ENCODE measurements at places on chromosomes 11 and 22.

GRCh38 chr11:128422576-128423370, 164.6 kb downstream of the ETS1 start:
- no peak for DNase-seq

- no peak for DNase-seq
Measured at GRCh38 chr11:10728154-10728553, 22.9 kb upstream of the CTR9 start.

DNA sequence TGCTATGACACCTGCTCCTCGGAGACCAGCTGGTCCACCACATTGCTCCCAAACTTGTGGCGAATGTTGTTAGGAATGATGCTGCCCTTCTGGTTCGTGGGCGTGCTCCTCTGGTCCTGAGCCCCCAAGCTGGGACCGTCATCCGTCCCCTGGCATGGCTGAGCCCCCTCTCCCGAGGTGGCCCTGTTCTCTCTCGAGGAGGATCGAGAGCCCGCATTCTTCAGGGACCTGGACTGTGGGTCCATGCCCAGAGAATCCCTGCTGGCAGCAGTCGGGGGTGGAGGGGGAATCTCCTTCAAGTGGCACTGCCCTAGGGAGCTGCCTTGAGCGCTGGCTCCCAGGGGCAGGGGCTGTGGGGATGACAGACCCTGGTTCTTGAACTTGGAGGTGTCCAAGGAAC, 17.4 kb downstream of the TST start:
- DNase-seq, result no peak

- DNase-seq, result no peak
Measured at GRCh38 chr11:18347471-18348125, 25.2 kb downstream of the GTF2H1 start.

DNA sequence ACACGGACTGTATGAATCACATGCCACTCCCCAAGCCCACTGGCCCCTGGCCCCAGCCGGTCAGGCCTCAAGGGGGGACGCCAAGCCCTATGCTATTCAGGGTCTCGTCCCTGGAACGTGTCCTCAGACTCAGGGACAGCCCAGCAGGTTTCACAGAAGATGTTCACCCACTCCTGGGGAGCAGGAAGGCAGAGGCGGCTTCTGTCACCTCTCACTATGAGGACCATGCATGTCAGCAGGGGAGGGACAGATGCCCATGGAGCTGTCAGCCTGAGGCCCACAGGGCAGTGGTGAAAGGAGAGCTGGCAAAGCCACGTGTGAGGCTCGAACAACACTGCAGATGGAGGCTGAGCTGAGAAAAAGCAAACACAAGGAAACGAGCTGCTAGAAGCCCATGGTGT, 192.0 kb downstream of the SHANK2 start:
- DNase-seq, result no peak
